ENCODE measurements at places on chromosomes 2 and 18.

GRCh38 chr18:77482190-77483085 is 232.8 kb downstream of the GALR1 start:
- DNase-seq: no peak

DNA sequence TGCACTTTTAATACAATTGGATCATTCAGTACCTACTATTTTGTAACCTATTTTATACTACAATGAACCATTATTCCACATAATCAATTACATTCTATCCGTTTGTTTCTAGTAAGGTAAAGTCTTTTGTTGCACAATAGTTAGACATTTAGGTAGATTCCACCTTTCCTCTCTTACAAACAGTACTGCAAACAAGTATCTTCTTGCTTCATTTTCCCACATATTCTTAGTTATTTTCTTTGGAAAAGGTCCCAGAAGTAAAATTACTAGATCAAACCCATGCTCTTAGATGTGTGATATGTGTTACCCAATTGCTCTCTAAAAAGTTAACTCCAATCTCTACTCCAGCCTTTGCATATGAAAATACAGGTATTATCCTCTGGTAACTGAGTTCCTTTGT is 49.6 kb downstream of the SPIRE1 start:
- DNase-seq: no peak

GRCh38 chr2:178834086-178834485 is 26.9 kb upstream of the TTN start:
- DNase-seq: no peak

GRCh38 chr18:78732273-78733210 is 247.1 kb upstream of the SALL3 start:
- no peak for DNase-seq

DNA sequence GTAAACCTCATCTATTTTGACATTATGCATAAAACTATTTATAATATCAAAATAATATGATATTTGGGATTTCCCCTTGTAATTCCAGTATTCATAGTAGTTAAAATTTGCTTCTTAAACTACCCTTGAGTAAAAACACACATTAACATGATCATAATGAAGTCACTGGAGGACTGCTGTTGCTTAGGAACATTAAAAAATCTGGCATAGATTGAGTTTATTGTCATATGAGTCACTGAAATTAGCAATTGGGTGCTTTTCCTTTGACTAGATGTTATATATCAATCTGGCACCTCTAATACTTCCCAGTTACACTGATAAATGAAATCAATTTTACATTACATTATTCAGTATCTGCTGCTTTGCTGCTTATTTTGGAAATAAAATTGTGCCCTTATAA is 57.0 kb upstream of the ZC3H15 start:
- DNase-seq: no peak

DNA sequence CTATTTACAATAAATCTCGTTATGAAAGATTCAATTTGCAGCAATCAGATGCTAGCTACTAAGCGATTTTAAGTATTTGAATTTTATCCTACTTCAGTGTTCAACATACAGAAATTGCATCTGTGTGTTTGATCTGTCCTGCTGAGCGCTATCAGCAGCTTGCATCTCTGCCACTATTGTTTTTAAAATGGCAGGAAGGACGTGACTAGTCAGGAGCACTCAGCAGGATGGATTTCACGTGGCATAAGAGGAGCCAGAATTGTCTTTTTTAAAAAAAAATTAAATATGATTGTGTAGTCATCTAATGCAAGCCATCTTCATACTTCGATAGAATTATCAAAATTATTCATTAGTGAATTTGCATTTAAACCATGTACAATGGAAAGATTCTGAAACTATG is 2.8 kb upstream of the KLHL14 start:
- DNase-seq: no peak

GRCh38 chr2:131056204-131056931 is 36.9 kb downstream of the FAM168B start:
- DNase-seq: no peak

- no peak for DNase-seq
Measured at GRCh38 chr2:140417504-140417903, 1637.3 kb upstream of the NXPH2 start.

Measured in CD4-positive, CD25-positive, alpha-beta regulatory T cell (primary cell).